Head of caudate nucleus (tissue), 42 donors: ENCODE measurements at places on chromosomes 16 and 17.

DNA sequence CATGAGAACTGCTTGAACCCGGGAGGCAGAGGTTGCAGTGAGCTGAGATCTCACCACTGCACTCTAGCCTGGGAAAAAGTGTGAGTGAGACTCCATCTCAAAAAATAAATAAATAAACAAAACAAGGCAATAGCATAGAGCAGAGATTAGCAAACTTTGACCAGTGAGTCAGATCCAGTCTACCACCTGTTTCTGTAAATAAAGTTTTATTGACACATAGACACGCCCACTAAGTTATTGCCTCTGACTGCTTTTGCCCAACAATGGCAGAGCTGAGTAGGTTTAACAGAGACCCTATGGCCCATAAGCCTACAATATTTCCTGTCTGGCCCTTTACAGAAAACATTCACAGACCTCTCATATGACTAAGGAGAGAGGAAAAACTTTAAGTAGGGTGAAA, 44.3 kb downstream of the XYLT1 start:
- no peak for DNase-seq

- DNase-seq = peak; percentile 55
These were observed 4.4 kb downstream of the SHBG start for GRCh38 chr17:7634384-7634783.

DNA sequence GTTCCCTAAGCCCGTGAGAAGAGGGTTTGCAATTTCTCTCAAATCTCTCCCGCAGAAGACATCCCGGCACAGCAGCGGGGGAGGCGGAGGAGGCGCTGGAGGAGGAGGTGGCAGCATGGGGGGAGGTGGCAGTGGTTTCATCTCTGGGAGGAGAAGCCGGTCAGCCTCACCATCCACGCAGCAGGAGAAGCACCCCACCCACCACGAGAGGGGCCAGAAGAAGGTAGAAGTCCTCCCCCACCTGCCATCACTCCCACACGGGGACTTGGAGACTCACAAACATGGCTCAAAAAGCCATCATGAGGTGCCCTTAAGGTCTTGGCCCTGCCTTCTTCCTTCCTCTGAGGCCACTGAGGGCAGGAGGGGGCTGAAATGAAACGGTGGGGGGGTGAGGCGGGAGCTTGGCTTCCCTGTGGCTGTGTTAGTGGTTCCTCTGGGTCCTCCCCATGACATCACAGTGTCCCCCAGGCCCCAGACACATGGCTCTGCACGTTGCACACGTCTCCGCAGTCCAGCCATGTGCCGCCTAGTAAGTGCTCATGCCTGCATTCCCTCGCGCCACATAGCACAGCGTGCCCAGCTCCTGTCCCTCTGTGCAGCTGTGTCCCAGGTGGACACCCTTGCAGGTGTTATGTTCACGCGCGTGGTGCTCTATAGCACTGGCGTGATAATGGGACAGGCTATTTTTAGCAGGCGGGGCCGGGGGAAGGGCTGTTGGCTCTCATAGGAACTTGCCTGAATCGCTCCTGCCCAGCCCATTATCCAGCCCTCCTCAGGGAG, 6.9 kb downstream of the MLLT6 start:
- no peak for DNase-seq

DNA sequence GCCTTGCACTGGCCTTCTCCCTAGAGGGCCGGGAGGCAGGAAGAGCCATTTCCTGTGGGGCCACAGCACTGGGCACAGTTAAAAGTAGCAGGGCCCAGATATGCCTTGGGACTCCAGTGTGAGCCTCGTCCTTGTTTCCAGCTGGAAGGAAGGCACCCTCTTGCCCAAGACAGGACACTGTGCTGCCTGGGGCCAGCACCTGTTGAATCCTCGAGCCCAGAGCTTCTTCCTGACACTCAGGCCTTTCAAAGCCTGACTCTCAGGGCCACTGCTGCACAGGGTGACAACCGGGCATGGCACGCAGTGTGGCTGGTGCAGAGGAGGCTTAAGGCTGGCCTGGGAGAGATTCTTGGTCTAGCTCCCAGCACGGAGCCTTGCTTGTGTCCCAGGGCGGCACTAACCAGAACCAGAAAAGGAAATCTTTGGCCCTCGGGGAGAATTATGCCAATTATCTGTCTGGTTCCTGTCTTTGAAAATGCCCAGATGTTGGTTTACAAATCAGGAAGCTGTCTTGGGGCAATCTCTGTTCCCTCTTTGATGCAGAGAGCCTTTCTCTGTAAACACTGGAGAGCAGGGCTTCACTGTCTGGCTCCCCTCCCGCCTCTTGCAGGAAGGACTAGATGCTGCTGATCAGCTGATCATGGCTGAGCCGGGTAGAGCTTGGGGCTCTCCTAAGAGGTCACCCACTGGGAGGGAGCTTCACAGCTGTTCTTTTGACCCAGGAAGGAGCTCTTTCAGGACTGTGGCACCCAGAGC, 11.1 kb downstream of the LDHD start:
- peak; percentile 74 for DNase-seq

- DNase-seq = no peak
These were observed 1.6 kb upstream of the MRPL58 start for GRCh38 chr17:75010683-75011400.
